Eye (tissue), 1 donor: ENCODE measurements at places on chromosomes 12 and 14.

DNA sequence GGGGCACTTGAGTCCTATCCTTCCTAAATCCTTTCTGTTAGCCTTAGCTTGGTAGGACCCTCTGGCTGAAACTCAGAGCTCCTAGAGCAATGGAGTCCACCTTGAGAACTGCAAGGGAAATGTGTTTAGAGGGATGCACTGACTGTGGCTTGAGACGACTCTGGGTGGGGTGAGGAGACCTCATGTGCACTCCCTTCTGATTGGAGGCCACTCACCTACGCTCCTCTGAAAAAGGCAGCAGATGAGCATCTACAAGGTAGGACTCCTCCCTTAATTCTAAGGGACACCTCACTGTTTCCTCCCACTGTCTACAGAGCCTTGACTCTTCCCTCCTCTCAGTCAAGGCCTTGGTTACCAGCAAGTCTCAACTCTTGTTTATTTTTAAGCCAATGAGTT, 1.0 kb downstream of the MAP3K12 start:
- DNase-seq, result no peak

- peak; percentile 82 for DNase-seq
These were observed 3.3 kb upstream of the POP5 start for GRCh38 chr12:120584343-120585149.

GRCh38 chr12:26963413-26963812, 25.1 kb downstream of the FGFR1OP2 start:
- DNase-seq, result no peak

- peak; percentile 19 for DNase-seq
These were observed 9.8 kb downstream of the FAM222A start for GRCh38 chr12:109723311-109723881.

DNA sequence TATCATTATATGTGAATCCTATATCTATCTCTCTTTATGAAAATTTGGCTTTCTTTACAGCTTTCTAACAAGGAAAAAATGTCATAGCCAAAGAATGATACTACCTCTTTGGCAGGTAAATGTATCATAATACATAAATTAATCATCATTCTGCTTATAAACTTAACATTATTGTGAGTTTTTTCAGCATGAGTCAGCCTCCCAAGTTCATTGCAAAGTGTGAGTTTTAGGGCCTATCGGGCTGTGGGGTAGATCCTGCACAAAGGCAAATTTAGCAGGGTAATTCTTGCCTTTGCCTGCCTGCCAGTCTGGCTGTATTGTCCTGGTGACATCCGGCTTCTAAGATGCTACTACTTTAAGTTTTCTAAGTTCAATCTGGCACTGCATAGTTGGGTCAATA, 412.6 kb downstream of the MDGA2 start:
- no peak for DNase-seq

- DNase-seq, result no peak
These were observed 384.5 kb downstream of the EMP1 start for GRCh38 chr12:13581031-13581430.

- DNase-seq, result peak; percentile 52
These were observed 356.5 kb upstream of the ATP2B1 start for GRCh38 chr12:90064852-90065801.

DNA sequence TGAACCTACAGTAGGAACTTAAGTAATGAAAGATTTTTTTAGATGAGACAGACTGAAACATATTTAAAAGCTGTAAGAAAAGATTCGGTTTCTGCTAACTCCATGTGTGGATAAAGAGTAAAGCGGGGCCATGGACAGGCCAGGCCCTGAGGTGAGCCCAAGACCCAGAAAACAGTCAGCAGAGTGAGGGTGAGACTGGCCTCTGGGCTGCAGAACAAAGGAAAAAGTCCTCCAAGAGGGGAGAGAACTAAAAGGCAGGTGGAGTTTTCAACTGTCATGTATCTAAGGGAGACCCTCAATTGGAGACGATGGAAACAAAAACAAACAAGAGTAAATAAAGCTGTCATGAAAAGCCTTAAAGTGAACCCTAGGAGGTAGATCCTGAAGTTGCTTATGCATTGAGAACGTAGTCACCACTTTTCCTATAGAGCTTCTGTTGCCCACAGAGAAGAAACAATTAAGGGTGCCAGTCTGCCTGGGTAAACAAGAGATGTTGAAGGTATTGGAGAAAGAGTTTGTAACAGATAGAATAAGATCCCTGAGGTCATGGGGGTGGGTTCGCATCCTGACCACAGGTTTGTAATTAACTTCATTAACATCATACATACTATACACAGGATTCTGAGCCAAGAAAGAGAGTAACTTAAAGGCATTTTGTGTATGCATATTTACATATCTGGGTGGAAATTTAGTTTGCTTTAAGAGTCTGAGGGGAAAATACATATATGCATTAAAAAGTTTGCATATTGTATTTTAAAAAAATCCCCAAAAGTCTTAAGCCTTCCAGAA, 268.7 kb upstream of the PDE3A start:
- no peak for DNase-seq

DNA sequence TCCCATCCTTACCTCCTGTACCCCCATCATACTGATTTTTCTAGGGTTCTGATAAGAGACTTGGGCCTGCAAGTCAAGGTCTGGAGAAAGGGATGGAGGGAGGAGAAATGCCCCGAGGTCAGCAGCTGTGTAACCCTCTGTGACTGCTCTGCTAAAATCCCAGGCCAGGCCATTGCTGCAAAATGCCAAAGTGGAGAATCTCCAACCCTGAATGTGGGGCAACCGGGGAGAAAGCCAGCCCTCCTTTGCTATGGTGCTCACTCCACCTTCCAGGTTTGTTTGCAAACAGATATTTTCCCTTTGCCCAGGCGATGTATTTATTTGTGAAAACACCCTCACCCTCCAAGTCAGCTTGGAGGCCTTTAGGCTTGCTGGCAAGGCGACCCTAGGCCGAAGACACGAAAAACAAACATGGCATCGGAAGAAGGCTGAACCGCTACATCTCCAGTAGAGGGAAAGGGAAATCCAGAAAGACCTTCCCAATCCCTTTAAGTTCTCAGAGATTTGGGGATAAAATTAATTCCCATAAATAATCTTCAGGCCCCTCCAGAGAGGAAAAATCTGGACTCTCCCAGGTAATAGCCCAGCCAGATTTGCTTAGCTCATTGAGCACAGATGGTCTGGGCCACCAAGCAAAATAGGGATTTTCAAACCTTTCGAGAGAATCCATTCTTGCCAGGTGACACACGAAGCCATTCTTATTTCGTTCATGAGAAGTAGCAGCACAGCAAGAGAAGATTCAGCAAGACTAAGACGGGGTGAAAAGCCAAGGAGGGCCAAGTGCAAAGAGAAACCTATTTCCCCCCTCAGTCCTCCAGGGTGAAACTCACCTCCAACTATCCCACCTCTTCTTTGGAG, 1.3 kb upstream of the TBX5 start:
- peak; percentile 61 for DNase-seq

- DNase-seq, result no peak
These were observed 14.9 kb downstream of the TUBA1C start for GRCh38 chr12:49279706-49280159.

DNA sequence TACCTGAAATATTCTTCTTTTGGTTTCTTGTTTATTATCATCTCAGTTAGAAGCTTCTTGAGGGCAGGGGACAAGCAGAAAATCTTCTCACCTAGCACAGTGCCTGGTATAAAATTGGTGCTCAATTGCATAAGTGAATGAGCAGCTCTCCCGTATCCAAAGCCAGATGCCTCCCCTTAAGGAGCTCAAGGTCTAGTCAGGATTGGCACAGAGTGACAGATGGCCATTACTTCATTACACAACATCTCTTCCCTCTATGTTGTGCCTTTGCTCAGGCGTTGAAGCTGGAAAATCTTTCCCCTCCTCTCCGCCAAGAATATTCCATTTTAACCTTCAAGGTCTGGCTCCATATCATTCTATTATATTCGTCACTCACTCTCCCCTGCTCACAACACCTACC, 3.6 kb downstream of the SLC4A8 start:
- peak; percentile 11 for DNase-seq

GRCh38 chr12:27608890-27609289, 84.9 kb downstream of the PPFIBP1 start:
- DNase-seq, result no peak

GRCh38 chr14:84112589-84112988, 1417.4 kb upstream of the FLRT2 start:
- no peak for DNase-seq

GRCh38 chr12:81170072-81170471, 92.2 kb downstream of the ACSS3 start:
- no peak for DNase-seq

GRCh38 chr14:71618047-71618446, 314.2 kb upstream of the RGS6 start:
- DNase-seq, result no peak

DNA sequence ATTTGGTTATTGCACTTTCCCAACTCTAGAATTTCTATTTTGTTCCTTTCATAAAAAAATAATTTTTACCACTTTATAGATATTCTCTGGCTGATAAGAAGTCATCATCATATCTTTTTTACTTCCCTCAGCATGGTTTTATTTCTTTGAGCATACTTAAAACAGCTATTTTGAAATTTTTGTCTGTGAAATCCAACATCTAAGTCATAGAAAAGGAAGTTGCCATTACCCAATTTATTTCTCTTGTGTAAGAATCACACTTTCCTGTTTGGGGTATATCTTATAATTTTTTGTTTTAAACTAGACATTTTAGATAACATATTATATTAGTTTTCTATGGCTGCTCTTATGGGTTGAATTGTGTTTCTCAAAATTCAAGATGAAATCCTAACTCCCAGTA, 400.2 kb upstream of the OR4E1 start:
- no peak for DNase-seq

DNA sequence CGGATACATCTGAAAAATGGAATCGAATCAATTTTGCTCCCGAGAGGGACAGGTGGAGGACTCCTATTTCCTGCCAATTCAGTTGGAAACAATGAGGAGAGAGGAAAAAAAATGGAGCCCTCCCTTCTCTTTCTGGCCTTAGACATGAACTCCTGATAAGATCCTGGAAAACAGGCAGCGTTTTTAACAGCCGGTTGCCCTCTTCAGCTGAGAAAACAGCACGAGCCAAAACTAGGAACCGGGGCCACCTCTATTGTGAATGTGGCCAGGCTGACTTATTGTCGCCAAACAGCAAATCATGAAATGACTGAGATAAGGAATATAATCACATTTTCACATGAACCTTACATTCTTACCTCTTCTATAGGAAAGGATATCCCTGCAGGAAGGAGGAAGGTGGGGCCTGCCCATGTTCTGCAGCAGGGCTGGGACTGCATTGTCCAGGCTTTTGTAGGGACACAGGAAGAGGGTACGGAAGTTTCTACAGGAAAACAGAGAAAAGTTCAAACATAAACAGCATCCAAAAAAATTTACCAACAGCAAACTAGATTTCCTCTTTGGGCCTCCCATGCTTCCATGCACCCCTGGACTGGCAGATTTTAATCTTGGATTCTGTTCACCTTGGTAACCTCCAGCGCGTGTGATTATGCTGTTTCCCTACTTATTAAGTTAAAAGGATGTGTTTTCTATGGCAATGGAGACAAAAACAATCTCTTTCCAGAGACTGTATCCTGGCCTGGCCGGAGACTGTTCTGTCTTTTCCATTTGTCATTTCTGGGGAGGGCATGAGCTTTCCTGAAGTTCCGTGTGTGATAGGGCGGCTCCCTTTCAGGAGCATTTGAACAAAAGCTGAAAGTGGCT, 29.0 kb upstream of the ELK3 start:
- DNase-seq, result peak; percentile 47

DNA sequence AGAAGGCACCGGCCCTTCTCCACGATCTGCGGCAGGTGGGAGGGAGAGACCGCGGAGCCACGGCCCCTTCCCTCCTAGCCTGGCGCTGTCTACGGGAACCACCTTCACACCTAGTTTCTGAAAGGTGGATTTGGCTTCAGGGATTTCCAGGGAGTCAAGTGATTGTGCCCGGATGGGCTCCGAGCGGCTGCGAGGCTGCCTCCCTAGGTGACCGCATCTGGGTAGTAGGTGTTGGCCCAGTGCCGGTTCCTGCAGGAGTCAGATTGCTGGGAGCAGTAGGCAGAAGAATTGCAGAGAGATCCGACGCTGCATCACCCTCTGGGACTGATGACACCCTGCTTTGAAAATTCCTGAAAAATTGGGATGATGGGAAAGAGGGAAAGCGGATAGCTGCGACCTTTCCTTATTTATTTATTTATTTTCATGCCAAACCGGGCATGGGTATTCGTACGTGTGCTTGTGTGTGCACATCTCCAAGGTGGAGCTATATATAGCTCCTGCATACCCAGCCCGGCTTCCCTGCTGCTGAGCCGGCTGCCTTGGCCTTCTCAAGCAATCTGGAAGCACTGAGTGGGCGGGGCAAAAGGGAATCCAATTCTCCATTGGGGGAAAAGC, 1.1 kb downstream of the CNTN1 start:
- peak; percentile 75 for DNase-seq

DNA sequence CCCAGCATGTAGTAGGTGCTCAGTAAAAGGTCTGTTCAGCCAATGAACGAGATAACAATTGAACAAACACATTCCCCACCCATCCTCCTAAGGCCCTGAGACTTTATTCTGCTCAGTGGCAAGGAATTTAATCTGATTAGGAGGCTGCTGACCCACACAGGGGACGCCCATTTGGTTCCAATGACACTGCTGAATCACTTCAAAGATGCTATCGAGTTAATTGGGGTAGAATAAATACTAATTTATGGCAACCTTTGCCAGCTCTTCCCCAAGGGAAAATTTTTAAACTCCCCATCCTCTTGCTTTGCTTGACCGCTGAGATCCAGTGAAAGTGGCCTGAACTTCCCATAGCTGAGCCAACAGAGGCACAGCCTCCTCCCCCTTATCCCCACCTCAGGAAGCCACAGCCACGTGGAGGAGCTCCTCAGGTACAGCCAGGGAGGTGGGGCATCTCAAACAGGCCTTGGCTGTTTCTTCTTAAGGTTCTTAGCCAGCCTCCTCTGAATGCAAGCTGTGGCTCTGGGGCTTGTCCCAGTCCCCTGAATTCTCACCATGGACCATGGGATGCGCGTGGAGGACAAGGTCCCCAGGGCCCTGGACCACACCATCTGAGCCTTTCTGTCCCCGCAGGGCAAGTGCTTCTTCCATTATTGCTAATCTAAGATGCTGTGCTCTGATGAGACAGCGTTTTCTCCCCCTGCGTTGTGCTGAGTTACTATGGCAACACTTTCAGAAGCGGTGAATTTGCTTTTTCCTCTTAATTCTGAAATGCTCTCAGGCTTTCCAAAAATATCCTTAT, 26.7 kb downstream of the C14orf132 start:
- peak; percentile 68 for DNase-seq

DNA sequence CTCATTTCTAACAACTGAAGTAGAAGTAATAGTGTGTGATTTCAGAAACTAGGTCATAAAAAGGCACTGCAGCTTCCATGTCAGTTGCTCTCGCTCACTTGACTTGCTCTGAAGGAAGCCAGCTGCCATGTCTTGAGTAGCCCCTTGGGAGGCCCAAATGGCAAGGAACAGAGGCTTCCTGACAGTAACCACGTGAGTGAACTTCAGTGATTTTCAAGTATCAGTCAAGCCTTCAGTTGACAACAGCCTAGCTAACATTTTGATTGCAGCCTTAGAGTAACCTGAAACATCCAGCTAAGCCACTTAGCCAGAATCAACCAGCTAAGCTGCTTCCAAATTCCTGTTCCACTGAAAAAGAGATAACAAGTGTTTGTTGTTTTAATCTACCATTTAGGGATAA, 26.7 kb downstream of the TOGARAM1 start:
- peak; percentile 89 for DNase-seq
